ENCODE measurements at places on chromosomes 7 and 10.
A peak's percentile ranks its signal among the peaks of the same experiment; 100 is the strongest.

- DNase-seq, result no peak
Observed at GRCh38 chr10:34593374-34593890, 221.7 kb downstream of the PARD3 start.

GRCh38 chr7:106042196-106042611 lies 69.9 kb downstream of the SYPL1 start:
- no peak for DNase-seq

- peak; percentile 38 for DNase-seq
Observed at GRCh38 chr10:78211561-78212051, 177.9 kb downstream of the RPS24 start.

DNA sequence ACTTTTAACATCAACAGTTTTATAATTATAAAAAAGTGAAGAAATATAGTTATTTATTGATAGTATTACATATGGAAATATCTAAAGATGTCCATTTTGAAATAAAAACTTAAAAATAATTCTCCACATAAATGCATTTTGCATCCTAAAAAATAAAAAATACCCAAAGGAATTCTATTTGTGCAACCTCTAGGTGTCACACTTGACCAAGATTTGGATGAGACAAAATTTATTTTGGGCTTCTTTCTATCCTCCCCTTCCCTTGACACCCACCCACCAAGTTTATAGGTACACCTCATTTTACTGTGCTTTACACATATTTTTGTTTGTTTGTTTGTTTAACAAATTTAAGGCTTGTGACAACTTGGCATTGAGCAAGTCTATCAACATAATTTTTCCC lies 3.3 kb upstream of the THSD7A start:
- no peak for DNase-seq

All from iris pigment epithelial cell (primary cell).